ENCODE measurements at places on chromosomes 11 and 22. TPM values are rescaled to one million over a fixed set of nuclear protein-coding genes. Genes with fewer than 3 reads are reported as not detected.

DNA sequence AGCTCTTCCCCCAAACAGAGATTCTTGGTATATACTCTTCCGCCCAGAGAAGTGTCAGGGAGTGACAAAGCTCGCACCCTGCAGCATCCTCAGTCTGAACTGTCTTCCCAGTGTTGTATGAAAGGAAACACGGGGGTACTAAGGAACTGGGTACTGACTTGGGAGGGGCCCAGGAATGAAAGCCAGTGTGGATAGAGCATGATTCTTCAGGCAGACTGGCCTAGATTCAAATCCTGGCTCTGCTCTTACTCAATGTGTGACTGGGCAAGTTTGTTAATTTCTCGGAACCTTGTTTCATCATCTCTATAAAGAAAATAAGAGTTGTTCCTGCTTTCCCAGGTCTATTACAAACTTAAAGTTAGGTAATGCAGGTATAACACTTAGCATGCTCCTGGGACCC is 266.0 kb upstream of the NARS2 start:
- peak; percentile 78 for DNase-seq

DNA sequence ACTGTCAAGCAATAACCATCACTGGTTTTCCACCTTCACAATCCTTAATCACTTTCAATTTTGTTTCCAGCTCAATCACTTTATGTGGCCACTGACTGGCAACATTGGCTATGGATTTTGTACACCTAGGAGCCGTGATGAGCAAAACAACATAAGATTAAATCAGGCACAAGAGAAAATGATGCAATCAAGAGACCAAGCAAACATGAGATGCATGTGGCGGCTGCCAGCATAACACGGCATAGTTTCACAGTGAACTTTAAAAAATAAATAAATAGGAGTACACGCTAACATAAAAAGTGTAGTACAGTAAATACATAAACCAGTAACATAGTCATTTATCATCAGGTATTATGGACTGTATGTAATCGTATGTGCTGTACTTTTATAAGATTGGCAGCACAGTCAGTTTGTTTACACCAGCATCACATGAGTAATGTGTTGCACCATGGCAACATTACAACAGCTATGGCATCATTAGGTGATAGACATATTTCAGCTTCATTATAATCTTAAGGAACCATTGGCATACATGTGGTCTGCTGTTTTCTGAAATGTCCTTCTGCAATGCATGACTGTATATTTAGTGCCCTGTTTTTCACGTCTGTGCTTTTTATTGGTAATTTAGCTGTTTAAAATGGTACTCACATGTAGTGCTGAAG is 83.3 kb upstream of the PRDM11 start:
- DNase-seq: no peak

DNA sequence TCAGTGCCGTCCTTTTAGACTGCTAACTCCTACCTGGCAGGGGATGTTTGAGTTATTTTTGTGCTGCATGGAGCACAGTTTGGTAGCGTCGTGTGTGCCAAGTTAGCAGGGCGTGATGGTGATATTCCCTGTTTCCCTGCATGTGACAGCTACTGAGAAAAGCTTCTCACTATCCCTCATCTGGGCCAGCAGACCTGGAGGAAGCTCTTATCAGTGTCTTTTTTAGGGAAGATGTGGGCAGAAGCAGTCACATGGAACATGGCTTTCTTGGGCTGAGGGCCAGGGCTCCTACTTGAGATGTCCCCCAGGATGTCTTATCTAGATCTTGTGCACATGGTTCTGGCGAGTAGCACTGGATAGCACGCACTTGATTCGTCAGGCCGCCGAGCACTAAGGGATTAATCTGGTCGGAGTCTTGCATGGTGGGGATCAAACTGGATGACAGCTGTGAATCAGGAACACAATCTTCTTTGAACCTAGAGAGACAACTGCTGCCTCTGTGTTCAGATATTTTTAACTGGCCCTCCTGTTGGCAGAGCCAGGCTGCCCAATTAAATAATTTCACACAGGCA is 33.8 kb downstream of the TECTA start:
- peak; percentile 3 for DNase-seq

- no peak for DNase-seq
Observed at GRCh38 chr11:133285359-133285758, 246.9 kb downstream of the OPCML start.

DNA sequence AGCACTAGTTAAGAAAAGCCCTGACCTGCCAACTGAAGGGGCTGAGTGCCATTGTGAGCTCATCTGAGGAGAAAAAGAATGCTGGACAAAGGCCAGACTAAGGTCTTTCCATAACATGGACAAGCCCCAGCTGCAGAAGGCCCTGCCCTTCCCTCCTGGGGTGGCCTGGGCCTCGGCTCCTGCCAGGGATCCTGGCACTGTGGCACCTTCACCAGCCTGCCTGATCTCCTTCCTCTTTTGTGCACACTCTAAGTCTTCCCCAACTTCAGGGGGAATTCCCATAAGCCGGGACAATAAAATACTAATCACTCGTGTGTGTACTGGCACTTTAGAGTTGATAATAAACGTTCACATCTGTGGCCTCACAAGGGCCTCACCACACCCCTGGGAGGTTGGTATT is 9.9 kb downstream of the TMPRSS13 start:
- DNase-seq: peak; percentile 7

DNA sequence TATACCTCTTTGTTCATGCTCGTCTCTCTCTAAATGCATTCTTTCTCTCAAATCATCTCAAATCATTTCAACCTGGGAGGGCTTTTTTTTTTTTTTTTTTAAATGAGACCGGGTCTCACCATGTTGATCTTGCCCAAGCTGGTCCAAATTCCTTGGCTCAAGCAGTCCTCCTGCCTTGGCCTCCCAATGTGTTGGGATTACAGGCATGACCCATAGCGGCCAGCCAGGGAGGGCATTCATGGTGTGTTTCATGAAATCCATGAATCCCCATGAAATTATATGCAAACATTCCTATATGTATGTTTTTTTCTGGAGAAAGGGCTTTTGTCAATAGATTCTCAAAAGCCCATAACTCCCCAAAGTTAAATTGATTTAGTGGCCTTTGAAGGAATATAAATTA is 26.2 kb downstream of the ATG13 start:
- DNase-seq: no peak

GRCh38 chr11:46120346-46121300 is 631 bp downstream of the PHF21A start:
- peak; percentile 86 for DNase-seq

DNA sequence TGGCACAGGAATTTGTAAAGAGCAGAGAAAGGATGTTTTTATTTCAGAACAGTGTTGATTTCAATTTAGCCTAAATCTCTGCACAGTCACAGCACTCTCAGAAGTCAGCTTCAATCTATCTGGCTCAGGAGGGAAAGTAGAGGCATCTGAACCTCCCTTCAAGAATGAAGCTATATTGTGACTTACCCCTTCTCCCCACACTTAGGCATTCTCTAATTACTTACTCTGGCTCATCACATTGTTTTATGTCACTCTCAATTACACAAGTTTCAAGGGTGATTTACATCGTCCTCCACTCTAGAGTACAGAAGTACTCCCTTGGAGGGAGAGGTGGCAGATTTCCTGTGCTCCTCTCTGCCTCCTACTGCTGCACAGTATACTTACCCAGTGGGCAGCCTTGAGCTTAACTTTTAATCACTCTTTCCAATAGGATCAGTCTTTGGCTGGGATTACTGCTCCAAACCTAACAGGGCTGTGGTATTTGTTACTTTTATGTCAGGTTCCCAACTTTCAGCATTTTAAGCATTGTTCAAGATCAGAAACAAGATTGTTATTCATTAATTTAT is 211.4 kb downstream of the AASDHPPT start:
- DNase-seq: no peak

- no peak for DNase-seq
Observed at GRCh38 chr11:75859614-75860013, 44.6 kb downstream of the UVRAG start.

- no peak for DNase-seq
Observed at GRCh38 chr11:44842220-44842619, 108.5 kb downstream of the TP53I11 start.

DNA sequence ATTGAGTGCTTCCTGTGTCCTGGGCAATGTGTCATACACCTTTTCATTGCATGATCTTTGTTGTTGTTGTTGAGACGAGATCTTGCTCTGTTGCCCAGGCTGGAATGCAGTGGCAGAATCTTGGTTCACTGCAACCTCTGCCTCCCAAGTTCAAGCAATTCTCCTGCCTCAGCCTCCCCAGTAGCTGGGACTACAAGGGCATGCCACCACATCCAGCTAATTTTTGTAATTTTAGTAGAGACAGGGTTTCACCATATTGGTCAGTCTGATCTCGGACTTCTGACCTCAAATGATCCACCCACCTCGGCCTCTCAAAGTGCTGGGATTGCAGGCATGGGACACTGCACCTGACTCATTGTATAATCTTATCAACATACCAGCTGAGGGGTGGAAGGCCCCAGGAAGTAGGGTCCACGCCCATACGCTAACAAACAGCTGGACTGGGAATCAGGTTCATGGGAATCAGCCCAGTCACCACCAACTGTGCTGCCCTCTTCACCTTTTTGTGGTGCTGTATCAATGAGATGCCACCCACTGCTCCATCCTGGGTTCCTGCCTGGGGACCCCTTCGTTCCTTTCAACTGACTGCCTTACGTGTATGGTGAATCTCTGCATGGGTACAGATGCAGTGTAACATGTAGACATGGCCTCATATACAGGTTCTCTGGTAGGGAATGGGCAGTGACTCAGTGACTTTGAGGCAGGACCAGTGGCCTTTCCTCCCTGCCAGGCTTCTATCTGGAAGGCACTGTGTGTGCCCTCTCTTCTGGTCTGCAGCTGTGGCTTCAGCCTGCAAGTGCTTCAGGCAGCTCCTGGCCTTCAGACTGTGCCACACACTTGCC is 32.5 kb upstream of the YWHAH start:
- no peak for DNase-seq

DNA sequence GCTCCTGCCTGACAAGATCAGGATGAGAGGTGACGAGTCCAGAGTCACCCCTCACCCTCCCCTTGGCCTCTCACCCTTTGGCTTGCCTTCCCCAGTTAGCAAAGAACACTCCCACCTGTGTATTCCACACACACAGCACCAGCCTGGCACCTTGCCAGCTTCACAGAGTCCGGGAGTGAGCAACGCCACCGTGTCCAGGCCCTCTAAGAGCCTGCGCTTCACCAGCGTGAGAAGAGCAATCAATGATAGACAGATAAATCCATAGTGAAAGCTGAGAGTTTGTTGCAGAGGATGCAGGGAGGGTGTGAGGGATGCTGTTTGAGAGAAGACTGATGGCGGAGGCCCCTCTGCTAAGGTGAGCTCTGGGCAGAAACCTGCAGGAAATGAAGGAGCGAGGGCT is 404.5 kb downstream of the LARGE1 start:
- DNase-seq: peak; percentile 30

- DNase-seq: peak; percentile 82
Observed at GRCh38 chr11:75233754-75234172, 6.8 kb upstream of the TPBGL start.

DNA sequence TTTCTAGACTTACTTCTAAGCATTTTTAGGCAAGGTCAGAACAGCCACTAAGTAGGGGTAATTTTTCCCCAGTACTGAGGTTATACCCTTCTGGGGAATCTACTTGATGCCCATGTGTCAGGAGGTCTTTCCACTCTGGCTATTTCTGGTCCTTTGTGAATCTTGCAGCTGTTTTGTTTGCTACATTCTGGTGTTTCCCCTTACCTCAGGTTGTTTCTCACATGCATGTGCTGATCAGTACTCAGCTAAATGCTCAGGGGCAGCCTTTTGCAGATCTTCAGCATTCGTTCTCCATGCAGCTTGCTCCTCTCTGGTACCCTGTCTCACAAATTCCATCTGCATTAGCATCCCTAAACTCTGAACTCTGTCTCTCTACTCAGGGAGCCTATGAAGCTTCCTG is 303.6 kb downstream of the SOX6 start:
- no peak for DNase-seq

DNA sequence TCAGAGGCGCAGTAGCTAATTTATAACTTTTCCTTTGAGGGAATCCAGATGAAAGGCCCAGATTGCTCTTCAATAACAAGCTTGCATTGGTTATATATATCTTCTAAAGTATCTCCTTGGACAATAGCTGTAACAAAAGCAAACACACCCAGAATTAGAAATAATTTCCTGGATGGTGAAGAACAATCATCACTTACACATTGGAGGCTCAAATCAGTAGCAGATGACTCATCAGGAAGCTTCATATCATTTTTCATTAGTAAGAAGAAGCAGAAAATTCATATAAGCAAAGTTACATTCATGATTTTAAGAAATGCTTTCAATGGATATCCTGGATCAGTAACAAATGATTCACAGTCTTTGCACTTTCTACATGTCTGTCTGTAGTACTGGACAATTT is 173.6 kb upstream of the CCDC90B start:
- DNase-seq: no peak

The RBMXL2 gene
- 0.54 TPM for total RNA-seq

The PRDM11 gene
- total RNA-seq: 15.9 TPM

The CARD18 gene
- not detected for total RNA-seq

The CRYAB gene
- total RNA-seq: 15.3 TPM

The VWCE gene
- 1.8 TPM for total RNA-seq

The OR10D3 gene
- total RNA-seq: not detected

The TRIM64C gene
- not detected for total RNA-seq

The TMPRSS13 gene
- 0.04 TPM for total RNA-seq
